ENCODE measurements at places on chromosomes 7 and 10.

DNA sequence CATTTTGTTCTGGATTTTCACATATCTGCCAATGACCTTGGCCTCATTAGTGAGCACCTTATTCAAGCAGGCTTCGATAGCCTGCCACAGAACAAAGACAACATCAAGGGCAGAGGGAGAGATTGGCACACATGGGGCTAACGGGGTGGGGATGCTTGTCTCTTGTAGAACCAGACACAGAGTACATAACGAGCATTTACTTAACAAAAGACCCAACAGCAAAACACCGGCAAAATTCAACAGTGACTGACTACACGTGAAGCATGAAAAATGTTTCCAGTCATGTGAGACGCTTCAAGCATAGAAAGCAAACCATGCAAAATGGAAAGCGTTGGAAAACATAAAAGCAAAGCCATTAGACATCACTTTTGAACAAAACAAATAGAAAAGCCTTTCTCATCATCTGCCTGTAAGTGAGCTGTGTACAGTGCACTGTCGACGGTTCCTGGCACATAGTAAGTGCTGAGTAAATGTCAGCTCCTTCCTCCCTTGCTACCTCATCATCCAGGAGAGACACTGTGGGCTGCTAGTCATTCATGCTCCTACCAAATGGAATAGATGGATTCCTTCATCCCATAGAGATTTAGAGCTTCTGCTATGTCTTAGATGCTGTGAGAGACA is 134.4 kb upstream of the AGK start:
- DNase-seq = no peak

DNA sequence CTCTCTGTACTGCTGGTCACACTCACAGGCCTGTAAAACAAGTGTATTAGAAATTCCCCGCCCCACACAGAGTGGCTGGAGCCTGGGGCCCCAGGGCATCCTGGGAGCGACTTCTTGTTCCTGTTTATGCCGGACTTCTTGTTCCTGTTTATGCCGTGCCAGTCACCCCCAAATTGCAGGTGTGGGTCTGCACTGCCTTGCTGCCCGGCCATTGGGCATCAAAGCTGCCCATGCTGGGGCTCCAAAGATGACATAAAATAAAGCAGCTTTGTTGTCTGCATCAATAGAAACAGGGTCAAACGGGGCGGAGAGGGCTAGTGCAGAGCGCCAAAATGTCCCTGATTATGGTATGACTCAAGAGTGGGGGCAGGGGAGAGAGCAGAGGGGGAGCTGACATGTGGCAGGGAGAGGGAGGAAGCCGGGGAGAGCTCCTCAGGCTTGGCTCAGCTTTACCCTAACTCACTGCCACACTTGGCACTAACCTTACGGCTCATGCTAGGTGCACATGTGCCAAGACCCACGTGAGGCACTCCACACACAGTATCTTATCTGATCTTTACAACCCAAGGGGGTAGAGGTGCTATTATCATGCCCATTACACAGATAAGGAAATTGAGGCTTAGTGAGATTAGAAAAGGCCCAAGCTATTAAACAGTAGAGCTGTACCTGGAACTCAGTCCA is 98.4 kb downstream of the PIP4K2A start:
- no peak for DNase-seq

DNA sequence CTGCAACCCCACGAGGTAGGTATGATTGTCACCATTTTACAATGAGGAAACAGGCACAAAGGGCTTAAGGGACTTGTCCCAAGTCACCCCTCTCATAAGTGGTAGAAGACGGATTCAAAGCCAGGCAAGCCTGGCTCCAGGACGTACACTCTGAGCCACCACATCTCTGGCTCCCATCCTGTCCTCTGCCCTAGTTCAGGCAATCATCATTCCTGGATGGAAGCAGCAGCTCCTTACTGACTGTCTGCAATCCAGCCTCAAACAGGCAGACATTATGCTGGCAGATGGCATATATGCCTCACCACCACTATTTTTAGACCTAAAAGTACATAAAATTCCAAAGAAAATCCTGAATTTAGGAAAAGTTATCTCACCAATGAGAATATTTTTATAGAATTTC is 100.7 kb downstream of the USP6NL start:
- DNase-seq = no peak

- no peak for DNase-seq
These were observed 264.2 kb upstream of the SLC26A5 start for GRCh38 chr7:103710247-103710646.

- DNase-seq = no peak
These were observed 134.3 kb downstream of the DOCK4 start for GRCh38 chr7:112071856-112072255.

- DNase-seq = no peak
These were observed 151.0 kb upstream of the AHR start for GRCh38 chr7:17147409-17147808.

- DNase-seq = no peak
These were observed 5.4 kb downstream of the INSIG1 start for GRCh38 chr7:155303039-155303593.
